Stimulated activated naive CD8-positive, alpha-beta T cell treated with anti-CD3 and anti-CD28 coated beads, Interleukin-15, amount 100 ng/mL, for 72 hours (primary cell): ENCODE measurements at places on chromosomes 13 and 19.

DNA sequence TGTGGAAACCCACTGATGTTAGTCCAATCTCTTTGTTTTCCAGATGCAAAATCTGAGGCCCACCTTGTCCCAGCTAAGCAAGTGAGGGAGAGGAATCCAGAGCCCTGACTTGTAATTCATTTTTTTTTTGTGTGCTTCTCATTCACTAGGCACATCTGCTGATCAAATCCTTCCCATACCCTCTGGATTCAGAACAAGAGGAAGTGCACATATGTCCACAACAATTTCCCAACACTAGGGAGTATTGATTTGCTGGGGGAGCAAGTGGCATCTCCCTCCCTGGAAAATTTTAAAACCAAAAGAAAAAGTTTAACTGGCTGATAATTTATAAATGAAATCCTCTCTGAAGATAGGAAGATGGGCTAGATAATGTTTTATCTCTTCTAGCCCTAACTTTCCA lies 94.6 kb upstream of the RFC3 start:
- DNase-seq: no peak

DNA sequence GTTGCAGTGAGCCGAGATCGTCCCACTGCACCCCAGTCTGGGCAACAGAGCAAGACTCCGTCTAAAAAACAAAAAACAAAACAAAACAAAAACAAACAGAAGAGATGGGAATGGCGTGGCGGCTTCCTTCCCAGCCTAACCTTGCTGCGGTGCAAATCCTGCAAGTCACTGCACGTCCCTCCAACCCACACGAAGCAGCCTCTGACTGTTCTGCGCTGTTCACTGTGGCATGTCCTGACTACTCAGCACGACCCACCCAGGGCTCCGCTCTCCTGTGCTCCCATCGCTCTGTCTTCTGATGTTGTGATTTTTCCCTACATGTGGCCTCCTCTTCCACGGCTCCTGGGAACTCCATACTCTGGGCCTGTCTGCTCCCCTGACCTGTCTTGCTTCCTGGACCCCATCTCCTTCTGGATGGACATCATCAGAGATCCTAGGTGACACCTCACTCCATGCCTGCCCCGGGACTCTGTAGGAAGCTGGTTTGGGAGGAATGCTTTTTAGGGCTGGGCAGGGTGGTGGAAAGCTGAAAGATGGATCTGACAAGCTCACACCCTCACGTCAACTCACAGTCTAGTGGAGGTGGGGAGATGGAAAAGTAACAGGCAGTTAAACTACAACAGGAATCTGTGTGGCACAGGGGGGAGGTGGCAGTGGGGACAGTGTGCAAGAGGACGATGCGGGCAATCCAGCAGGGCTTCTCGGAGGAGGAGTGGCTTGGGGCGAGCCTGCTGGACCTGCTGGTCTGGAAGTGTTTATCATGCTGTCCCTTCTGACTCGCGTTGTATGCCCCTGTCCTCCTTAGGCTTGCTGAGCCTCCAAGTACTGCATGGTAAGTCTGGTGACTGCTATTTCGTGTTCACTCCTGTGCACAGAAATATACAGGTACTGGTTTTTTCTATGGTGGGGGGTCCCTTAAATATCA lies 18.8 kb downstream of the ZSCAN5A start:
- DNase-seq: no peak

- DNase-seq: peak; percentile 27
Observed at GRCh38 chr19:13795595-13796300, 505 bp downstream of the ZSWIM4 start.

DNA sequence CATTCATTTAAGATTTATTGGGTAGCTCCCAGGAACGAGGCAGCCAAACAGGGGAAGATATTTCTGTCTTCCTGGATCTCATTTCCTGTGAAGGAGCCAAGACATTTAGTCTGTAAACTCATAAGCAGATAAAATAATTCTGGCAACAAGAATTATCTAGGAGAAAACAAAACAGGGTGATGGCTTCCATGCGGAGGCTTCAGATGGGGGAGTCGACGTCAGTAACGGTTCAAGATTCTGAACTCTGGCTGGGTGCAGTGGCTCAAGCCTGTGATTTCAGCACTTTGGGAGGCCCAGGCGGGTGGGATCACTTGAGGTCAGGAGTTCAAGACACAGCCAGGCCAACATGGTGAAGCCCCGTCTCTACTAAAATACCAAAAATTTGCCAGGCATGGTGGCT lies 1.3 kb downstream of the GNA15 start:
- DNase-seq: no peak

DNA sequence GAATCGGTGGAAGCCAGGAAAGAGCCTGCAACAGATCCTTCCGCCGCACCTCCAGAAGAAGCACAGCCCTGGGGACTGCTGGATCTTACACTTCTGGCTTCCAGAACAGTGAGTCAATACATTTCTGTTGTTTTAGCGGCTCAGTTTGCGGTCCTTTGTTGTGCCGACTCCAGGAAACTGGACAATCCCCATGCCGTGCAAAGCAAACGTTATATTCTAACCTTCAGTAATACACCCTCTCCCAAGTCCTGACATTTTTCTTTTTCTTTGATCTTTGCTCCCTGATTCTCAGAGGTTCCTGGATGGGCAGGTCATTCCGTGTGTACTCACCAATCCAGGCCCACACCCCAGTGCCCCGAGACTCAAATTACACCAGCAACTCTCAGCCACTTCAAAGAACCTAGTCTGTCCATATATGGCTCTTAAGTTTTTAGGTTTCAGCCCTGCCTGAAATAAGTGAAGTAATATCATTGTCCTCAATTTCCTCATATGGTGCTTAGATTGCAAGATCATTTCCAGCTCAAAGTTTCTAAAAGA lies 387.1 kb upstream of the SGCG start:
- DNase-seq: no peak

GRCh38 chr13:51970349-51970748 lies 40.9 kb downstream of the ATP7B start:
- no peak for DNase-seq

- no peak for DNase-seq
Observed at GRCh38 chr19:38009650-38010242, 102.7 kb downstream of the SIPA1L3 start.

DNA sequence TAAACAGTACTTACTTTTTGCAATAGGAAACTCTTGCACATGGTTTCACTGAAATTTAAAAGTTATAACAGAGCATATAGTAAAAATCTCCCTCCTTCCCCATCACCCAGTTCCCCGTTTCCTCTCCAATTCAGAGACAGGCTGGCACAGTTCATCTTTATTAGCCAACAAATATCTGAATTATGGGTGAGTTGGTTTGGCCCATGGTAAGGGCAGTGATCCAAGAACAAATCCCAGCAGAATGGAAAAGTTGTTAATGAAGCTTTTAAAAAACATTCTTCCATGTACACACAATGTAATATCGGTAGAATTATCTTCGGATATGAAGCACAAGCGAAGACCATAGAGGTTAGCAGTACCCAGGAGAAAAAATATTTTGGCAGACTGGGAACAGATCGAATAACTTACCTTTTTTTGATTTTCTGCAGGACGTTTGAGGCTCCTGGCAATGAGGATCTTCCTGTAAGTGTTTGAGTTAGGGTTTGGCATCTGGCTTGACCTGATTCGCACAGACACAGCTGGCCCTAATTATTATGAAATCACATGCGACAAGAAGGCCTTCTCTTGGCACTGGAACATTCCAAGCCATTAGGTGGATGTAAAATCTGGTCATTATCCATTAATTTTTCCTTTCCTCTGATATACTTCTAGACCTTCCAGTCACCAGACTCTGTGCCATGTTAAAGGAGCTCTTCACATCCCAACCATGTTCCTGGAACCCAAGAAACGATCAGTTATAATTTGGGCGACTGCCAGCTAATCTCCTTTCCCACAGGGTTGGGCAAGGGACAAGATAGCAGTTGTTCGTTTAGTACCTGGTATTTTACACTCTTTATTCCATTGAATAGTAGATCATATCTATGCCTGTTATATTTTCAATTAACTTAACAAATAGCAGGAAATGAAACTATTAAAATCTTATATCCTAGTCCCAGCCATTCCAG lies 139.4 kb upstream of the TSC22D1 start:
- DNase-seq: no peak

DNA sequence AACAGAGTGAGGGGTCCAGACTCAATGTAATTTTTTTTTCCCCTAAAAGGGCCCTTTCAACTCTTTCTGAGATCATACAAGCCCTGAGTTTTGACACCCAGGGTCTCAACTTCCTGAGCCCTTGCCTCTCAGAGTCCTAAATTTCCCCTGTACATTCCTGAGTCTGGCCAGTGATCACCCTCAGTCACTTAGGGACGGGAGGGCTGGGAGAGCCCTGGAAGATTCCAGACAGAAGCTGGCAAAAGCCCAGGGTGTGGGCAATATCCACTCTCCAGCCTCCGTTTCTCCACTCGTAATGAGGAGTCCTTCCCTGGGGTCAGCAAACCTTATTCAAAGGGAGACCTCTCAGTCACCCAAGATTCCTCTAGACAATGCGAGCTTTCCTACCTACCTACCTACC lies 1.6 kb downstream of the PPP1R13L start:
- no peak for DNase-seq

- no peak for DNase-seq
Observed at GRCh38 chr19:48484931-48485612, 15.9 kb downstream of the CYTH2 start.

- DNase-seq: no peak
Observed at GRCh38 chr13:86870444-86870843, 800.7 kb upstream of the SLITRK5 start.

GRCh38 chr19:40274585-40275544 lies 10.3 kb downstream of the AKT2 start:
- no peak for DNase-seq

DNA sequence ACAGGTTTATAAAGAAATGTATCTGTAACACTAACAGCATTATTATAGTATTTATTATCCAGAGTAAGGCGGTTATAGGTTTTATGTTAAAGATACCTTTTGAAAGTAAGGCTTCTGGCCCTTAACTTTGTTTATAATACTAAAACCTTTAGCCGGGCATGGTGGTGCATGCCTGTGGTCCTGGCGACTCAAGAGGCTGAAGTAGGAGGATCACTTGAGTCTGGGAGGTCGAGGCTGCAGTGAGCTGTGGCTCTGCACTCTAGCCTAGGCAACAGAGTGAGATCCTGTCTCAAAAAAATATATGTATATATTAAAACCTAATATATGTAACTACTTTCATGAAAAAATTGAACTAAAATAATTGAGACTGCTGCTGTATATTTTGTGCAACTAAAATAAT lies 98.7 kb upstream of the KLF5 start:
- DNase-seq: no peak

DNA sequence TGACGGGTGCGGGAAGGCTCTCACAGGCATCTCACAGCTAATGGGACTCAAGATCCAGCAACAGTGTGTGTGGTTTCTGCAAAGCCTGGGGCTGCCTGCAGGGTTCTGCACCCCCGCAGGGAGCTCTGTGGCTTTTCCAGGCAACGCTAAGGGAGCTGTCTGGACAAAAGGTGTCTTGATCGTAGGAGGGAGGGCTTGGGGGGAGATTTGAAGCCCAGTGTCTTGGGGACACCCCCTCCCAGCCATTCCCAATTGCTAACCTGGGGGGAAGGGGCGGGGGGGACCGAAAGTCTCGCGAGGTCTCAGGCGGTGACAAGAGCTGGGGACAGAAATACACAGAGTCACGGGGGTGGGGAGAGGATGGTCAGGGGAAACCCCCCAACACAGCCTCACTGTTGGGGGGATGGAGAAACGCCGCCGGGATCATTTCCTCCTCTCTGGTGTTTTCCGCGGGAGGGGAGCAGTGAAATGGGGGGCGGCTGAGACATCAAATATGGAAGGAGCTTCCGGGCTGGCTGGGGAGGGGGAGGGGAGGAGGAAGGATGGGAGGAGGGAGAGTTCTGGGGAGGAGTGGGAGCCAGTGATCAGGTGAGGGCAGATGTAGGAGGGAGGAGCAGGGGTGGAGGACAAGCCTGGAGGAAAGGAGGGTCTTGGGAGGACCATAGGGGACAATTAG lies 13.3 kb downstream of the KCNC3 start:
- DNase-seq: peak; percentile 61

GRCh38 chr13:107901996-107902562 lies 313.3 kb downstream of the LIG4 start:
- DNase-seq: no peak

DNA sequence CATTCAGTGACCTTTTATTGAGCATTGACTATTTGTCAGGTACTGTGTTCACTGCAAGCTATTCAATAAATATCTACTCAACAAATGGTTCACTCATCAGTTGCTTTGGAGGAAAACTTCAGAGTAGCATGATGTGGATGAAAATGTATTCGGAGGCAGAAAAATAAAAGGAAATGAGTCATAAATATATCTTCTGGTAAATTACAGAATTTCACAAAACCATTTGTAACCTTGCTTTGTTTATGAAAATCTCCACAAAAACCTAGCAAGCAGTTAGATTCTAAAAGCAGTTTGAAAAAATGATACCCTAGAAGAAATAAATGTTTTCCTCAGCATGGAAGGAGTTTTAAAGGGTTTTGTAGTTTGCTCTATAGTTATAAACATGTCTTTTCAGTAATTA lies 399.6 kb downstream of the LMO7 start:
- DNase-seq: no peak

DNA sequence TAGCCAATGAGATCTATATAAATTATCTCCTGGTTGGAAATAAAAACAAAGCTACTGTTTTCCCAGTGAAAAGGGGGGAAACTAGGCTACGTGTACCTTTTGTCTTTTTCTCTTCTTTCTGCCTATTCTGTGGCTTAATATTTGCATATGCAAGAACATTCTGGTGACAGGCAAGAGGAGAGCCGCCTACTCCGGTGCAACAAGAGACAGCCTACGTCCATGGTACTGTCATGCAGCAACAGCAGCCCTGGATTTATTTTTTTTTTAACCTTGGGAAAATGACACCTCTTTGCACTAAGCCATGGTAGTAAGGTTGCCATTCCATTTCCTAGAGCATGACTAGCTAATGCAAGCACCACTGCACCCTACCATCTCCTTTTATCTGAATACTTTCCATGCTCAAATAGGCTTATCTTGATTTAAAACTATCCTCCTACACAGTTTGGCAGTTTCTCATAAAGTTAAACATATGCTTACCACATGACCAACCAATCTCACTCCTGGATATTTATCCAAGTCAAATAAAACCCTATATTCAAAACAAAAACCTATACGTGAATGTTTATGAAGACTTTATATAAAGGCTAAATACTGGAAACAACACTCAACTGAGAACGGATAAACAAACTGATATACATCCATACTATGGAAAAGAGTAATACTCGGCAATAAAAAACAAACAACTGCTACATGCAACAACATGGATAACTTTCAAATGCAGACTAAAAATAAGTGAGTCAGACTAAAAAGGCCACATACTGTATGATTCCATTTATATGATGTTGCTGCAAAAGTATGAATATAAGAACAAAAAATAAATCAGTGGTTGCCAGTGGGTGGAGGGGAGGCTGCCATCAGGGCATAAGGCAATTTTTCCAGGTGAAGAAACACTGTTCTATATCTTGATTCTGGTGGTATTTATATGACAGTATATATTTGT lies 17.3 kb downstream of the NUFIP1 start:
- DNase-seq: no peak

- DNase-seq: peak; percentile 25
Observed at GRCh38 chr13:21674490-21675009, 3.7 kb downstream of the FGF9 start.

DNA sequence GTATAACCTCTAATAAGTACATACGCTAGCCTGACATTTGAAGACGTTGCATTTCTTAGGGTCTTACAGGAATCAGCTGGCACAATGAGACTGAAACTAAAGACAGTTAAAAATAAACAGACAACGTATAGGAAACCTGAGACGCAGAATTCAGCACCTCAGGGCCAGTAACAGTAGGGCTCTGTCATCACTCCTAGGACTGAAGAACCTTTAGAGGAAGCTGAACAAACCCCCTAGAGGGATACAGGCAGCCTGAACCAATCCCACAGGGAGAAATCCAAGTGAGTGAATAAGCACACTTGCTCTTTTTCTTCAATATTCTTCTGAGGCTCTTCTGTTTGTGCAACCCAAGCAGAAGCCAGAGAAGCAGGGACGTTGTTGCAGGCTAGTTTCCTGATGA lies 53.9 kb upstream of the KLHL1 start:
- no peak for DNase-seq
